ENCODE measurements at places on chromosomes 11 and 22.

GRCh38 chr11:113137713-113138529, 176.5 kb upstream of the TTC12 start:
- DNase-seq: no peak
- H3K27ac ChIP-seq: no peak overlapping the region
- H3K4me3 ChIP-seq: no peak overlapping the region
- H3K27me3 ChIP-seq: no peaks in the 10 kb centered on the region
- no peaks in the 10 kb centered on the region for H3K4me1 ChIP-seq

GRCh38 chr11:57414612-57415212, 12.2 kb downstream of the SLC43A3 start:
- no peak for DNase-seq
- H3K27ac ChIP-seq: no peak overlapping the region
- no peaks in the 10 kb centered on the region for H3K36me3 ChIP-seq
- H3K4me3 ChIP-seq: no peak overlapping the region
- H3K4me1 ChIP-seq: no peaks in the 10 kb centered on the region

GRCh38 chr11:122175306-122175705, 59.3 kb upstream of the BLID start:
- H3K27ac ChIP-seq: no peak overlapping the region
- DNase-seq: no peak
- no peak overlapping the region for H3K4me3 ChIP-seq
- peaks cover 6% of the 10 kb centered on the region for H3K36me3 ChIP-seq

GRCh38 chr11:35812828-35813227, 131.0 kb upstream of the LDLRAD3 start:
- H3K27ac ChIP-seq: no peak overlapping the region
- peaks cover 14% of the 10 kb centered on the region for H3K4me1 ChIP-seq
- no peaks in the 10 kb centered on the region for H3K27me3 ChIP-seq
- H3K36me3 ChIP-seq: no peaks in the 10 kb centered on the region
- DNase-seq: no peak

DNA sequence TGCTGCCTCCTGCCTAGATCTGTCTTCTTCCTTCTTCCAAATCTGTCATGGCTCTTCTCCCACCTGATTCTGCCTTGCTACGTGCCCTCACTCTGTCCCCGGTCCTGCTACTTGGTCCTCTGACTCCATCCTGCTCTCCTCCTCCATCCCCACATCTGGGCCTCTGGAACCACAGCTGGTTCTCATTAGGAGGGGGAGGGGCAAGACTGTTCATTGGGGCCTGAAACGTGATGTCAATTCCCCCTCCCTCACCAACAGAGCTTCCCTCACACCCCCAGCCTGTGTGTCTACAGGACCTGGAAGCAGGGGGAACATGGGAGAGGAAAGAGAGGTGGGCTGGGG, 9.1 kb downstream of the DCHS1 start:
- DNase-seq: peak; percentile 57
- no peak overlapping the region for H3K27ac ChIP-seq
- H3K27me3 ChIP-seq: no peaks in the 10 kb centered on the region
- peaks cover 17% of the 10 kb centered on the region for H3K4me1 ChIP-seq

DNA sequence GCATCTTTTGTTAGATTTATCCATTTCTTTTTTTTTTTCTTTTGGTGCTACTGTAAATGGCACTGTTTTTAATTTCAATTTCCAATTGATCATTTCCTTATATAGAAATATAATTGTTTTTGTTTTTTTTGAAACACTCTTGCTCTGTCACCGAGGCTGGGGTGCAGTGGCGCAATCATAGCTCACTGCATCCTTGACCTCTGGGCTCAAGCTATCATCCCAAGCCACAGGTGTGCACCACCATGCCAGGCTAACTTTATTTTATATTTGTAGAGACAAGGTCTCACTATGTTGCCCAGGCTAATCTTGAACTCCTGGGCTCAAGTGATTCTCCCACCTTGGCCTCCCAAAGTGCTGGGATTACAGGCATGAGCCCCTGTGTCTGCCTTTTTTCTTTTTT, 16.4 kb downstream of the FRMD8 start:
- H3K4me1 ChIP-seq: no peaks in the 10 kb centered on the region
- no peaks in the 10 kb centered on the region for H3K27me3 ChIP-seq
- H3K27ac ChIP-seq: no peak overlapping the region

Measured in cardiac muscle cell (in vitro differentiated cells and primary cell).